CD4-positive, alpha-beta T cell treated with Interleukin-10 for 1 hour (primary cell): ENCODE measurements at places on chromosomes 3 and 15.

- no peak for DNase-seq
Measured at GRCh38 chr15:31341071-31341470, 14.4 kb downstream of the KLF13 start.

DNA sequence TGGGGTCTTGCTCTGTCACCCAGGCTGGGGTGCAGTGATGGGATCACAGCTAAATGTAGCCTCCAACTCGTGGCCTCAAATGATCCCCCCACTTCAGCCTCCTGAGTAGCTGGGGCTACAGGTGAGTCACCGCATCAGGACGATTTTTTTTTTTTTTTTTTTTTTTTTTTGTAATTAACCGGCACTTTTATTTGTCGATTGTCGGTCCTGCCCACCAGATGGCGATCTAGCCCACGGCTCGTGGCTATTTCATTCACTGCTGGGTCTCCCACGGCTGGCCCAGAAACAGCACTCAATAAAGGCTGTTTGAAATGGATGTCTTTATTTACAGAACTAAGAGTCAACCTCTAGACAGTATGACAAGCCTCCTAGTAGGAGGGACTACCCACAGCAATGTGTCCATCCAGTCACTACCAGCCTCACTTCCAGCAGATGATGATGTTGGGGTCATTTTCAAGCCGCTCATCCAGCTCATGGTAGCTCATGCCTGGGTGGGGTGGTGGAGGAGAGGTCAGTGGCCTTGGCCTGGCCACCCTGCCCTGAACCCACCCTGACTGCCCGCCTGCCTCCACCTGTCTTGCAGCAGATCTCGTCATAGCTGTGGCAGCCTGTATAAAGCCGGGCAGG lies 1.8 kb upstream of the ZMYND10 start:
- DNase-seq: peak; percentile 88

- no peak for DNase-seq
Measured at GRCh38 chr15:85389772-85390171, 9.4 kb downstream of the AKAP13 start.

- no peak for DNase-seq
Measured at GRCh38 chr15:90200534-90201129, 498 bp upstream of the SEMA4B start.

DNA sequence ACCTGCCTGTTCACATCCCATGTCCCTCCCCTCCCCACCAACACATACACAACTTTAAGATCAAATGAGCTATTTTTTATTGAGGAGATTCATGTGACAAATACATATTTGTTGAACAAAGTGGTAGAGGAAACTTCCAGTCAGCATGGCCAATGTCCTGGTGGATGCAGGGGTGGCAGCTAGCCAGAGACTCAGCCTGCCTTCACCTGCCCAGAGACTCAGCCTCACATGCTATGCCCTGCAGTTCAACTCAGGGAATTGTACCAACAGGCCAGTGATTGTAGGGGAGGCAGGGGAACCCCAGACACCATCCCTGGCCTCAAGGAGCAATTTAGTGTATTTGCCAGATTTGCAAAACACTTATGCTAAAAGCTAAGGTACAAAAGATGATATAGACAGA lies 136.6 kb downstream of the OPA1 start:
- no peak for DNase-seq

DNA sequence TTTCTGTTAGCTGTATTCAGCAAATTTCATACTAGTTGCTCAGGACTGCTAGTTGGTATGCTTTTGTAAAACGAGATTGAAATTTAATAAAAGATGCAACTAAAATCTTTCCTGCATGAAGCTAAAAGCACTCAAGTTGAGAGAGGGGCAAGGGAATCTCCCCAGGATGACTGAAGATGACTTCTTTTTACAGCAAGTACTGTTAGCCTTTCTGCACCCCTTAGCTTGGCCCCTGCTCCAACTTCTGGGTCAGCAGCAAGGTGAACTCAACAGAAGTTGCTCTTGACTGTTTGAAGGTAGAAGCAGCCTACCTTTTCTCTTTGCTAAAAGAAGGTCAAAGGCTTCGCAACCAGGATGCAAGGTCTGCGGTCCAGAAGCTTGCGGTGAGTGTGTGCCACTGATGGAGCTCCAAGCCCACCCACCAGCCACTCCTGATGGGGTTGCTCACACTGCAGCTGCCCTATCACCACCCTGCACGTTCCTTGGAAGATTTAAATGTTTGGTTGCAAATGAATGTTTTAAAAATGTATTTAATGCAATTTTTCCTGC lies 32.5 kb downstream of the NME9 start:
- no peak for DNase-seq

GRCh38 chr3:195453236-195453635 lies 10.4 kb upstream of the ACAP2 start:
- DNase-seq: no peak

- no peak for DNase-seq
Measured at GRCh38 chr3:188233320-188233719, 79.4 kb downstream of the LPP start.

DNA sequence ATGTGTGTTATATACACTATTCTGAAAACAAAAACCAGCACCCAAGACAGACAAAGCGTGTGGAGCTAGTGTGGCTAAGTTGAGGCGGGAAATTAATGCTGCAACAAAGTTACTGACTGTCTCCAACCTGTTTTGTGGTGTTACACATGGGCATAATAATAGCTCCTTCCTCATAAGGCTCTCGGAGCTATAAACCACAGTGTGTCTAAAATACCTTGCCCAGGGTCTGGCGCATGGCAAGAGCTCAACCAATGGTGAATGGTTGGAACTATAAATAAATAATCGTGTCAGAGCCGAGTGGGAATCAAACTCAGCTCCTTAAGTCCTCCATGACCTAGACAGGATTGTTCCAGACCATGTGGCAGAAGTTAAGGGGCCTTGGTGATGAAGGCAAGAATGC lies 35.9 kb upstream of the TFRC start:
- no peak for DNase-seq

GRCh38 chr3:64029287-64029686 lies 6.0 kb upstream of the PSMD6 start:
- DNase-seq: no peak

- DNase-seq: peak; percentile 95
Measured at GRCh38 chr15:72231066-72231832, at the start of gene PKM. TSS of gene PKM (minus strand) at chr15:72231190. CDS start at chr15:72219097, 12,093 bp downstream.
